ENCODE measurements at places on chromosomes 12 and 14.

DNA sequence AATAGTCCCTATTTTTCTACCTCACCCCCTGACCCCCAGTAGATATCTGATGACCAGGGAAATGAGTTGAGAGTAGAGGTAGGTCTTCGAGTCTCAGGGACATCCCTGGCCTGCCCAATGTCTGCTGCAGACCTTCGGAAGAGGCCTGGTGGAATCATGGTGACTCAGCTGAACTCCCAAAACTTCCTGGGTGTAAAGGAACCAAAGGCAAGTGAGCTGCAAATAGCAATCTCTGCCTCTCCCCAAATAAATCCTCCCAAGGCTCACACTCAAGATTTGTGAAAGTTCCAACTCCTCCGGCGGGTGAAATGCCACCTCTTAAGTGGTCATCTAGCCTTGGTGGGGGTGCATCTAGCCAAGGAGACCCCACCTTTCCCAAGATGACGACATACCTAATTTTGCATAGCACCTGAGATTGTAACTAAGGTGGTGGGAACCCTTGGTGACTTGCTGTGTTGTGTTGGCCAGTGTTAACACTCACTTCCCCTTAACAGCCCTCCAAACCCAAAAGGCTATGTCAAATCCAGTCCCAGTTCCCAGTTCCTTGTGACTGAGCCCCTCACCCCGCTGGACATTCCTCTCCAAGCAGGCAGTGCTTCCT, 6.3 kb downstream of the ZFP36L1 start:
- no peak for DNase-seq

DNA sequence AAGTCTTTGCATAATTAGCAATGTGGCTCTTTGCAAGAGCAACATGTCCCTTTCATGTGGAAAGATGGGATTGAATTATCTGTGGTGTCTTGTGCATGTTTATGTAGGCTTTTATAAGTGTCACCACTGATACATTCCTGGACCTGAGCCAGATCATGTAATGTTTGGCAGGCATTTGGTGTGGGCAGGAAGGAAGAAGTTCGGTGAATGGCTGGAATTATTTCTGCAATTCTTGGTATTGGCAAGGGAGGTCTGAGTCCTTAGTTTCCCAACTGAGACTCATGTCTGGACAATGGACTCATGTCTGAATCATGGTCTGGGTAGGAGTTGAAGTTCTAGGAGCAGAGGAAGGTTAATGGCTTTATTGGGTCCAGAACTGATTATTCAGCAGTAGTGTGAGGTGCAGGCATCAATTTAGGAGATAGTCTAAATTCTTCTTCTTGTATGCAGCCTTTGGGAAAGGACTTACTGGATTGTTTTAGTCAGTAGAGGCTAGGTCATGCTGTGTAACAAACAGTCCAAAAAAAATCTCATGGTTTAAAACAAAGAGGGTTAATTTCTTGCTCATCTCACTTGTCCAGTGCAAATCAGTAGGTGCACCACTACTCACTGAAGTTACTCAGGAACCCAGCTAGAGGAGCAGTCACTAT, 186.5 kb upstream of the LHX5 start:
- DNase-seq, result no peak

- DNase-seq, result peak; percentile 53
Measured at GRCh38 chr14:34461334-34462131, 507 bp downstream of the SPTSSA start.

DNA sequence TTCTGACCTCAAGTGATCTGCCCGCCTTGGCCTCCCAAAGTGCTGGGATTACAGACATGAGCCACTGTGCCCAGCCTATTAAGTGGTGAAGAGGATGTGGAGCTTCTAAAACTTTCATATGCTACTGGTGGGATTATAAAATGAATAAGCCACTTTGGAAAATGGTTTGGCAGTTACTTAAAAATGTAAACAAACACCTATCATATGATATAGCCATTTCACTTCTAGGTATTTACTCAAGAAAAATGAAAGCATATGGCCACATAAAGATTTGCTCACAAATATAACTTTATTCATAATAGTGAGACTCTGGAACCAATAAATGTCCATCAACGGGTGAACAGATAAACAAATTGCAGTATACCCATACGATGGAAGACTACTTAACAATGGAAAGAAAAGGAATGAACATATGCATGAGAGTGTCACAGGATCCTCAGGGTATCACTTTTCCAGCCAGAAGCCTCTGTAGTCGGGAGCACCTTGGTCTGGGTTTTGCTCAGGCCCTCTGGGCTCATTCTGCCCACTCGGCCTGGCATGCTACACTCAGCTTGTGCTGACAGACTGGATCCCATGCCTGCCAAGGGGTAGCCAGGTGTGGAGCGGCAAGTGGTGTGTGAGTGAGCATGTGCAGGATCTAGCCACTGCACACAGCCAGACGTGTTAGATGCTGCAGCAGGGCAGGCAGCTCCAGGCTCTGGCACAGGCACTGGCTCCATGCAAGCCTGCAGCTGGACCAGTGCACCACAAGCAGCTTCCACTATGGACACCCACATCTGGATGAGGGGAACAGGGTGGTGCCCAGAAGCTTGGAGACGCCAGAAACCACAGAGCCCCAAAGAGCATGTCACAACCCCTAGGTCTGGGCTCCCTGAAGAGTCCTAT, 213.2 kb upstream of the DIO3 start:
- no peak for DNase-seq

DNA sequence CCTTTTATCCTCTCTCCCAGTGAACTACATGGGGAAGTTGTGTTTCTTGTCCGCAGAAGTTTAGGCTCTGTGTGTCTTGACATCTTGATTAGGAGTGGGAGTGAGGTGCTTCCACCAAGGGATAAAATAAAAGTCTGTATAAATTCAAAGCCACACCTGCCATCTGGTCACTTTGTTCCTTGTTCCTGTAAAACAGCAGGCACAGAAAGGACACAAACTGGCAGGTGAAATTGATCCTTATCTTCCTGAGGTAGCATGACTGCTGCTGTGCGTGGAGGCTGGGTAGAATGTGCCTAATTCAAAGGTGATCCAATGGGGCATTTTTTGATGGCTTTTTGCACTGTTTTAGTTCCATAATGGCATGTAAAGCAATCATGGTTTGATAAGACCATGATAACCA, 104.3 kb upstream of the KITLG start:
- no peak for DNase-seq

DNA sequence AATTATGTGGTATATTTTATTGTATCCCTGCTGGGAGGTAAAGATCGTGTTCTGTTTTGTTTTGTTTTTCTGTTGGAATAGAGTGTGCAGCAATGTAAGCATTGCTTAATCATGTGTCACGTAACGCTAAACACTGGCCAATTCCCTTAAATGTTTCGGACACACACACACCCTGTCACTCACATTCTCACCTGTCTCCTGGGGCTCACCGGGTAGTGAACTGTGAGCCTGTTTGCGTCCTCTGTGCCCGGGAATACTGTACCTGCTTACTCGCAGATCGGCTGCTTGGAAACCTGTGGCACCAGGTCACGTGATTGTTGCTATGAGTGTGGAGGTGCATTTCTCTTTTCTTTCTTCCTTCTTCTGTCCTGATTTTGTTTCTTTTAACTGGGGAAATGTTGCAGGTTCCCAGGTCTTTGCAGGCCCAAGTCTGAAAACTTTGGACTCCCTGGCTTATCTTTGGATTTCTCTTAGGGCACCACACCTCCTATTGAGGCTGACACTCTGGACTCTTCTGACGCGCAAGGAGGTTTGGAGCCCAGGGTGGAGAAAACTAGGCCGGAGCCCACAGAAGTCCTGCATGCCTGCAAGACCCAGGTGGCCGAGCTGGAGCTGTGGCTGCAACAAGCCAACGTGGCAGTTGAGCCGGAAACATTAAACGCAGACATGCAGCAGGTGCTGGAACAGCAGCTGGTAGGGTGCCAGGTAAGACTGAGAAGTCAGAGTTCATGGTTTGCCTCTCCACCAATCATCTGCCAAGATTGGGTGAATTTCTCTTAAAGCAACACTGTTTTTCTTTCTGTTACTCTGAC, 181.1 kb downstream of the ESR2 start:
- DNase-seq, result no peak

GRCh38 chr12:28191051-28192048, 1.1 kb downstream of the CCDC91 start:
- DNase-seq, result peak; percentile 3

DNA sequence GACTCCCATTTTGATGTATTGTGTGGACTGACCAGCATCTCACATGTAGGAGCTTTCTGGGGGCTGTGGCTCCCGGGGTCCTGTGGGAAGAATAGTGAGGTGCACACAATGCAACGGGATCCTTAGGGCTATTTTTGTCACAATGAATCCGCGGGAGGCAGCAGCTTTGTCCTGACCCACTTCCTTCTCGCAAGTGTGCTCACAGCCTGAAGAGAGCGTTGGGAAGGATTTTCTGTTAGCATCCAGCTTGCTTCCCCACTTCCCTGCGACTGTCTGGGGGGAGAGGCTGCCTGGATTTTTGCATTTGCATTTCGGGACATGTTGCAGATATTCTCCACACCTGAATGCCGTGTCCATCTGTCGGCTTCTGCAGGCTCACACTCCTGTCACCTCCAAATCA, 31.9 kb downstream of the FZD10 start:
- DNase-seq, result no peak

- no peak for DNase-seq
Measured at GRCh38 chr14:51410897-51411296, 170.8 kb downstream of the TMX1 start.

- DNase-seq, result no peak
Measured at GRCh38 chr12:117514016-117514415, 152.6 kb upstream of the NOS1 start.

DNA sequence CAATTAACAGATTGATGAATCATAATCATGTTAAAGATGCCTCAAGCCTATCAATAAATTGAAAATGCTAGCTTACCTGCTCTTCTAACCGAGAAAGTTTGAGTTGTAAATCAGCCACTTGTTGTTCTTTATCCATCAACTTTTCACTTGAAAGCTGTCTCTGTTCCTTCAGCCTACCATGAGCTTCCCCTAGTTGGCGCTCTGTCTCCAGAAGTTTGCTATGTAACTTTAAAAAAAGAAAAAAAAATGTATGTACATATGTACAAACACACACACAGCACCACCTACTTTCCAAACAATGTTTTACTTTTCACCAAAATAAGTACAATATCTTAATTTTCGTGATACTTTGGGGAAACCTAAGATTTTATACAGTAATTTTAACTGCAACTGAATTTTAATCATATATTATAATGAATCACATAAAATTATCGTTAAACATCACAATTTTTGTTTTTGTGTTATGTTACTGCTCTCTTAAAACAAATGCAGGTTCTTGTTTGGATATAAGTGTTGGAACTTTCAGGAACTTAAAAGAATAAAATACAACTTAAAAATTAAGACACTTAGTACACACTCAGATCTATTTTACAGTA, 101.2 kb downstream of the EEA1 start:
- DNase-seq, result no peak

DNA sequence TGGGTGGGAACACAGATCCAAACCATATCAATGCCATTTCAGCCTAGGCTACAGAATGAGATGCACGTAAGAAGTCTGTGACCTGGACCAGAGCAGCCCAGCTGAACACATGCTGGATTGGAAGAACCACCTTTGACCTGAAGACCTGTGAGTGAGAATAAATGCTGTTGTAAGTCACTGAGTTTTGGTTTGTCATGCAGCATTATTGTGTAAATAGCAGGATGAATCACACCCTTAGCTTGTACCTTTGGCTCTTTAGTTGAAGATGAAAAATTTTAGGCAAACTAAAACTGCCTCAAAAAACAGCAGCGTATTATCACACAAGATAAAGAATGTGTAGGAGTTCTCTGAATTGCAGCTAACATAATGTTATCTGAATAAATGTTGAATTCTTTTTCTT, 199.4 kb upstream of the LRIG3 start:
- DNase-seq, result no peak

DNA sequence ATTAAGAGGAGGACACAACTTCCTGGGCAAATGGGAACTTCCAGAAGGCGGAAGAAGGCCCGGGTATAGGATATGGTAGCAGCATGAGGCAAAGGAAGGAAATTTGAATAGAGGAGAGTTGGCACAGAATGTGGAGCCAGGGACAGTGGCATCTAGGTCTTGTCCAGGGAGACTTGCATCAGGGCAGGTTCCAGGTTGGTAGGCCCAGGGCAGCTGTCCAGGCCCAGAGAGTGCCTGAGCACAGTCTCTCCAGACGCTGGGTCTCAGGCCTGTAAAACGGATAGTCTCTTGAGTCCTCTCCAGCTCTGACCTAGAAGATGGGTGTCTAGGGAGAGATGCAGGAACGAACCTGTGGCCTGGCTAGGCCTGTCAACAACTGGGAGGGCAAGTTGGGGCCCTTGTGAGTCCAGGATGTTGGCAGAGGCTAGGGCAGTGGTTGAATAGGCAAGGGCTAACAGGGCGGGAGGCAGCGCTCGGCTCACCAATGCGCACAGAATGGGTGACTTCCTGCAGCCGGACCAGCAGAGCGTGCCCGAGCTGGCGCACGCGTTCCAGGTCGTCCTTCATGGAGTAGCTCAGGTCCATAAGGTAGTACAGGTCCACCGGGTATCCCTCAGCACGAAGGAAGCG, 9.9 kb downstream of the ITGB7 start:
- no peak for DNase-seq

DNA sequence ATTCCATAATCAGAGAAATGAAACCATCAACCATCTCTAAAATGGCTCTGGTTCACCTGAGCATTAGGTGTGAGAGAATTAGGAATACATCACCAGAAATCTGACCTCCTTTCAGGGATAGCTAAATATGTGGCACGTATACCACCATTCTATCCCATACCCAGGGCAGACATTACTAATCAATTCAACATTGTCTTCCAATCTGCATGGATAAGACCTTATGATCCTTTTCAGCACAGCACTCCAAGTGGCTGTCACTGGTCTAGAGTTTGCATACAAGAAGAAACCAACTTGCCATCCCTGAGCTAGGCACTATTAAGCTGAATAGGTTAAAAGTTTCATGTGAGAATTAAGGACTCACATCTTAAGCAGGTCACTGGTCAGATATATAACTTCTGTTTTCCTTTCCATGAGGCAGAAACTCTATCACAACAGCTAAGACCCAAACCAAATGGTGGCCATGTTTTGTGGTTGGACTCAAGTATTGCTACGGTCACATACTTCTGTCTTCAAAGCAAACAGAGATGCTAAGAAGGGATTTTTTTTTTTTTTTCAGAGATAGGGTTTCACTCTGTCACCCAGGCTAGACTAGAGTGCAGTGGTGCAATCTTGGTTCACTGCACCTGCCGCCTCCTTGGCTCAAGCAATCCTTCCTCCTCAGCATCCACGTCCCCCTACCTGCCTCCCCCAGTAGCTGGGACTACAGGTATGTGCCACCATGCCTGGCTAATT, 249.0 kb downstream of the DPF3 start:
- no peak for DNase-seq

DNA sequence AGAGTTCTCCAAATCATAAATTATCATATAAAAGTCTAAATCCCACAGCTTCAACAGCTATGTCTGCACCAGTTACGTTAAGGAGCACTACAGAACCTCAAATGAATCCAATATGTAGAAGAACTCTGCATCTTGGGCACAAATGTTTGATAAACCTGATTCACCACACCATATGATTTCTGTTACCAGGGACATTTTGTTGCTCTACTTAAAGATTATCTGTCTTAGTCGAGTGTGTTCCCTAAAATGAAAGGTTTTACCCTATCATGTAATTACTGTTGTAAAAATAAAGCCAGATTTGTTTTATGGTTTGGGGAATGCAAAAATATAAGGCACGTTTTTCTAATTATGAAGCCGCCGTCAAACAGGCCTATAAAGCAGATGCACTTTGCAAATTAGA, 363.1 kb downstream of the EGLN3 start:
- no peak for DNase-seq

- no peak for DNase-seq
Measured at GRCh38 chr14:70156592-70156991, 32.2 kb downstream of the SLC8A3 start.

GRCh38 chr12:56630180-56630632, at the start of gene BAZ2A:
BAZ2A (minus strand) TSS chr12:56630326; CDS start chr12:56617530, 12,796 bp downstream.
- DNase-seq, result peak; percentile 97

GRCh38 chr12:99619389-99620158, 28.0 kb upstream of the GARIN6 start:
- no peak for DNase-seq

Data from head of caudate nucleus (tissue), 42 donors.